HS-27A (cell line): ENCODE measurements at places on chromosomes 1 and 21.

GRCh38 chr1:182331387-182331786, 60.2 kb downstream of the GLUL start:
- no peak for DNase-seq

DNA sequence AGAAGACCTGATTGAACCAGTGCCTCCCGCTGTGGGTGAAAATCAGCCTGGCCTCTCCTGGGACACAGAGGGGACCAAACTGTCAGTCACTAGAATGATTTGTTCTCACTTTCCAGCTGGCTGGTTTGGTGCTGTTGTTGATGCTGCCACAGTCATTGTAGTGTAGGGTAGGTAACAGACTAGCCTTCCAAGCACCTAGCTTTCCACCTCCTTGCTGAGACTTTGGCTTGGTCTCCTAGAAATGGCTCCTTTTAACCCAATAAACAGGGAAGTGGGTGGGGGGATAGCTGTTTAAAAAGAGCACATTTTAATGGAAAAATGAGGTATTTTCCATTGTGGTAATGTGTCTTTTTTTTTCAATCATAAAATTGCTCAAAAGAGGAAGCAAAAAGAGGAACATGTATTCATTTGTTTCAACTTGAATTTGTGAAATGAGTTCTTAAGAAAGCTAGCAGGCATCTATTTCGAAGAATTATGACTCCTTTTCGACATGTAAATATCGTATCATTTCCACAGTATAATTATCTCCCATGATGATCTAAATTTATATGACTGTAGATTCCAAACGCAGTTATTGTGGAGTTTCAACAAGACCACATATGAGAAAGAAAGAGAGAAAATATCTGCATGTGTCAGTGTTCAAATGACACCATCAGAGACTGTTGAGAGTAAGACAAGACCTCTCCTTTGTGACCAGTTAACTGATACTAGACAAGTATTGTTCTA, 190.1 kb downstream of the HLX start:
- no peak for DNase-seq

DNA sequence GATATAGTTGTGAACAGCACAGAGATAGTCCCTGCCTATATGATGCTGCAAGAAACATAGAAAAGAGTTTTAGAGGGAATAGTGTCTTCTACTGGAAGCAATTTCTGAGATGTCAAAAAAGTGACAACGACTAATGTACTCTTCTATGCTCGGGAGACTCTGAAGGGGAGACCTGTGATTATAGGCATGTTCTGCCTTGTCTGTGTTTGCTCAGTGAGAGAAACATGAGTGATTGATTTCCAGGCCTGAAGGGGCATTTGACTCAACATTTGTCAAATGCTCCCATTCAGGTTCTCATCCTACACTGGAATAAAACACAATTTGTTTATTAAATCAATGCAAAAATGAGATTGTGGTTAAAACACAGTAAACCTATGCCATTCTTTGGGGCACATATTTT, 131.8 kb downstream of the CTH start:
- no peak for DNase-seq

DNA sequence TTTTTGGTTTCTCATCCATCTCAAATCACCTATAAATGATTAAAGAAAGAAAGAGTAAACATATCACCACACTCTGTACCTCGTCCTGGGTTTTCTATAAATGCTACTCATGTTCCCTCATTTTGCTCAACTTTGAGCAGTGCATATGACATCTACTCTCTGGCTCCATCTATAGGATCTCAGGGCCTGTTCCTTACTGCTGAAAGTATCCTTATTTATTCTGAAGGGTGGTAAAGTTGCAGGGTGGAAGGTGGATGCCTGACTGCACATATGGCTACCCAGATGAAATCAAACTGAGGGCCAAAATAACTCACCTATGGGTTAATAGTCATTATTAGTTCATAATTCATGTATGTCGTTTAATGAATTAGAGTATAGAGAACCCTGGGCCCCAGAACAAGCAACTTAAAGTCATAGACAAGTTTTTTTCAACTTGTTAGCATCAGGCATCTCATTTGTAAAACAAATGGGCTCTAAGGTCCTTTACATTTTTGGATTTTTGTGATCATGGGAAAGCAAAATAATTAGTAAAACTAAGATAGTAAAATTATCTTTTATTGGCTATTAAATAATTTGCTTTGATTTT, 46.5 kb downstream of the NCF2 start:
- no peak for DNase-seq

GRCh38 chr1:43518935-43519686, 11.6 kb upstream of the PTPRF start:
- DNase-seq = no peak

GRCh38 chr21:42694751-42695696, 41.6 kb downstream of the PDE9A start:
- no peak for DNase-seq

- DNase-seq = no peak
These were observed 270.0 kb downstream of the AMY1C start for GRCh38 chr1:104019675-104020049.

DNA sequence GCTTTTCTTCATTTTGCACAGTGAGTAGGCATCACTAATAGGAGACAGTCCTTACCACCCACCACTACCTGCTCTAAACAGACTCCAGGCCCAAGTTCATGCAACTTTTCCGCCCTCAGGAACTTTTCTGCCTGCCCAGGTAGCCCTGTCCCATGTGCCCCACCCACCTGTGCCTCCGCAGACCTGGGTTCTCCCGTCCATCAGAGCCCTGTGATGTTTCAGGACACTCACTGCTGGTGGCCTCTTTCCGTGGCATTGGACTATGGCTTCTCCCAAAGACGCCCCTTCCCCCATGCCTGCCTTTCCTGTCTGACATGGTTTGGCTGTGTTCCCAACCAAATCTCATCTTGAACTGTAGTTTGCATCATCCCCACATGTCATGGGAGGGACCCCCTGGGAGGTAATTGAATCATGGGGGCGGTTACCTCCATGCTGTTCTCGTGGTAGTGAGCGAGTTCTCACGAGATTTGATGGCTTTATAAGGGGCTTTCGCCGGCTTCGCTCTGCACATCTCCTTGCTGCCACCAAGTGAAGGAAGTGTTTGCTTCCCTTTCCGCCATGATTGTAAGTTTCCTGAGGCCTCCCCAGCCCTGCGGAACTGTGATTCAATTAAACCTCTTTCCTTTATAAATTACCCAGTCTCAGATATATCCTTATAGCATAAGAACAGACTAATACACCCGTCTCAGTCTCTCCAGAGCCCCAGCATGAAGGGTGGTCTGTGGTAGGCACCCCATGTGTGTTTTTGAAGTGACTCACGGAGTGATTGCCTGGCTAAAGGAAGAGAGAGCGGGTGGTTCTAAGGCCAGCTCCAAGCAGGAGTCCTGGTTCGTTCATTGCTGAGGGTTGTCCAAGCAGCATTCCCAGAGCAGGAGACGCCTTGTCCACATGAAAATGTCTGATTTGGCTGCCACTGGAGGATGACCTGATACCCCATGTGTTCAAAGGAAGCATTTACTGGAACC, 86.0 kb upstream of the ZBTB40 start:
- no peak for DNase-seq

GRCh38 chr1:226002667-226003501, 3.7 kb upstream of the SDE2 start:
- DNase-seq = no peak

- DNase-seq = no peak
These were observed 80.4 kb upstream of the SPATA6 start for GRCh38 chr1:48552420-48552819.

GRCh38 chr1:66446261-66447001, 87.5 kb upstream of the SGIP1 start:
- peak; percentile 74 for DNase-seq

GRCh38 chr1:2405588-2406295, 6.6 kb downstream of the PEX10 start:
- DNase-seq = no peak

GRCh38 chr1:116457946-116458604, 85.0 kb downstream of the ATP1A1 start:
- no peak for DNase-seq

GRCh38 chr1:221778535-221779142, 36.8 kb upstream of the DUSP10 start:
- DNase-seq = no peak

- no peak for DNase-seq
These were observed 2.1 kb upstream of the IPO9 start for GRCh38 chr1:201826830-201827229.

GRCh38 chr1:219067350-219067712, 106.3 kb upstream of the LYPLAL1 start:
- no peak for DNase-seq

GRCh38 chr1:229027158-229027557, 243.8 kb upstream of the RAB4A start:
- no peak for DNase-seq

DNA sequence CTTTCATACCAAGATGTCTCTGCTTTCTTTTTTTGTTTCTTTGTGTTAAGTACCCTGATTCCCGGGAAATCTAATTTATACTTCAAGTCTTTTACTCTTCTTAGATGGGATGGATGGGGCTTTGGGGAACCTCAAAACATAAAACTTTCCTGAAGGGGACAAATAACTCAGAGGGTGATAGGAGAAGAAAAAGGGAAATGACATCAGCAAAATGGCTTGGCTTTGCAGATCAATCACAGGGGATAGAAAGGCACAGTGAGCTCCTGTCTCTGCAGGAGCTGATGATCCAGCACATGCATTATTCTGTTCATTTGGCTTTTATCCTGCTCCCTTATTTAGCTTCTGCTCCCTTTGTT, 1.4 kb upstream of the CA14 start:
- DNase-seq = no peak

DNA sequence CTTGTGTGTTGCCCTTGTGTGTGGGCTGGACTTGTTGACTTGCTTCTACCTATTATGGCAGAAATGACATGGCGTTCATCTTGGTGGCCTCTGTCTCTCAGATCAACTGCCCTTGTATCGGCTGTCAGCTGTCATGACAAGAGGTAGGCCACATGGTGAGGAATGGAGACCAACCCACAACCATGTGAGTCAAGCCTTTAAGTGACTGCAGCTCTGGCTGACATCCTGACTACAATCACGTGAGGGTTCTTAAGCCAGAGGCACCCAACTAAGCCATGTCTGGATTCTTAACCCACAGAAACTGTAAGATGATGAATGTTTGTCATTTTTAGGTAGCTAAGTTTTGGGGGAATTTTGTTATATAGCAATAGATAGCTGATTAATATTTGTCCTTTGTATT, 82.1 kb downstream of the KCND3 start:
- DNase-seq = no peak

DNA sequence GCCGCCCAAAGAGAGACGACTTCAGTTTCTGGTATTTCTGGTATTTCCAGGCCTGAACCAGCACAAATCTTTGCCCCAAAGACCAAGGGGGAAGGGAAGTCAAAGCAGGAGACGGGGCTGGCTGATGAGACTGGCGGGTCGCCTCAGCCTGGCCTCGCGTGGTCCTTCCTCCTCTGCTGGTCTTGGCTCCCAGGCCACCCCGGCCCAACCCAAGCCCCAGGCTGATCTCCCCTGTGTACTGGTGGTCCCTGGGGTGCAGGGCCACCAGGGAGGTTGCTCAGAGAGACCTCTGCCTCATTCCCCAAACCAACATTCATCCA, 19.9 kb downstream of the WNT4 start:
- no peak for DNase-seq

- no peak for DNase-seq
These were observed 126.1 kb downstream of the CACHD1 start for GRCh38 chr1:64595871-64596515.

DNA sequence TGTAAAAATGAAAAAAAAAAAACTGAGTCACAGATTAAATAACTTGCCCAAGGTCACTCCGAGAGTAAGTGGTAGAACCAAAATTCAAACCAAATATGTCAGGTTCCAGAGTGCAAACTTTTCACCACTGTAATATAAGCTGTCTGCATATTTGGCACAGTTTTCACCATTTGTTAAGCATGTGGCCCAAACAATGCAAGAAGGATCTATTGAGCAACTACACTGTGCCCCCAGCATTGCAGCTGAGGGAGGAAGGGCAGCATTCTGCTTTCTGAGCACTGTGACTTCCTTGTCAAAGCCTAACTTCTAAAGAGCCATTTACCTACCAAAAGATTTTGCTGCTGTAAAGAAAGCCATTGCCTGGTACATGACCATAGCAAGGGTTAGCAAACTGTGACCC, 133.4 kb downstream of the SYT2 start:
- no peak for DNase-seq
